GM20000 (cell line): ENCODE measurements at places on chromosomes 7 and 10.

- no peak for DNase-seq
These were observed 194.0 kb downstream of the DOCK4 start for GRCh38 chr7:112012242-112012641.

GRCh38 chr7:101330011-101330484, 8.4 kb upstream of the IFT22 start:
- no peak for DNase-seq

- DNase-seq = no peak
These were observed 159.2 kb downstream of the KCNMA1 start for GRCh38 chr10:77478247-77478961.

GRCh38 chr10:128072046-128072445, 54.2 kb downstream of the MKI67 start:
- DNase-seq = no peak

GRCh38 chr7:40580776-40581175, 446.0 kb downstream of the SUGCT start:
- no peak for DNase-seq

GRCh38 chr7:137667633-137668387, 179.0 kb downstream of the DGKI start:
- DNase-seq = no peak

GRCh38 chr10:63431962-63432797, 33.6 kb downstream of the JMJD1C start:
- no peak for DNase-seq

GRCh38 chr7:4641091-4641666, 40.9 kb upstream of the FOXK1 start:
- no peak for DNase-seq

DNA sequence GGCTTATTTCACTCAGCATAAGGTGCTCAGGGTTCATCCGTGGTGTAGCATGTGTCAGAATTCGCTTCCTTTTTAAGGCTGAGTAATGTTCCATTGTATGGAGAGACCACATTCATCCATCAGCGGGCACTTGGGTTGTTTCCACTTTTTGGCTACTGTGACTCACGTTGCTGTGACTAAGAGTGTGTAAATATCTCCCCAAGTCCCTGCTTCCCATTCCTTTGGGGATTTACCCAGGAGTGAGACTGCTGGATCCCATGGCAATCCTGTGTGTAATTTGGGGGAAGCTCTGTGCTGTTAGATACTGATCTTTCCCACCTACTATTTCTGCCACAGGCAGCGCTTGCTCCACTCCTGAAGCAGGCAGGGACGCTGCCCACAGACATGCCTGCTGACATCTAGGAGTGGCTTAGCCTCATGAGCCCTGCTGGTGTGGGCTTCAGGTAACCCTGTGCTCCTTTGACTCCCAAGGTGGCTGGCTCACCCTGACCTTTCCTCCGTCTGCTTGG, 346.0 kb downstream of the FRMD4A start:
- DNase-seq = no peak

GRCh38 chr7:24706211-24707170, 50.8 kb downstream of the GSDME start:
- no peak for DNase-seq

- DNase-seq = peak; percentile 58
These were observed 57.1 kb upstream of the KMT2E start for GRCh38 chr7:104956753-104957450.

DNA sequence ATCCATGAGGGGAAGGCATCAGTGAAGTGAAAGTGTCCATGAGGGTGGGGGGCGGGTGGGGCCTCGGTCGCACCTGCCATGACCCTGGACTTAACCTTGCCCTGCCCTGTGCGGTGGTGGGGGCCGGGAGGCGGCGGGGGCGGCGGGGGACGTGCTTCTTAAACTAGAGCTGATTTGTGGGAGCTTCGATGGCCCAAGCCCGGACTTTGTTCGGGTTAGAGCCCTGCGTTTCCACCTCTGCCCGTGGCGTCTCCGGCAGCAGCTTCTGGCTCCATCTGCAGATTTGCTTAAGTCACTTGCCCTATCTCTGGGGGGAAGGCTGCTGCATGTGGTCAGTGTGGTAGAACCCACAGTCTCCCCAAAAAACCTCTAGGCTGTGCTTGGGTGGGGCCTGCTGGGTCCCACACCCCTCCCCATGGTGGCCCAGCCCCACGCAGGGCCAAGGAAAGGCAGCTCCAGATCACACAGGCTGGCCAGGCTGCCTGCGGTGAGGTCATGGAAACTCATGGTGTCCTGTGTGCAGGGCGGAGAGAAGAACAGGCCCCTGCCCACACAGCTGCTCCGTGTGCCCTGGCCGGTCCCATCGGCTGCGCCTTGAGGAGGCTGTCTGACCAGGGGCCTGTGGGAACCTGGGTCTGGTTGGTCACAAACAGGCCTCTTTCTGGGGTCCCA, 93.2 kb downstream of the INPP5A start:
- DNase-seq = no peak

DNA sequence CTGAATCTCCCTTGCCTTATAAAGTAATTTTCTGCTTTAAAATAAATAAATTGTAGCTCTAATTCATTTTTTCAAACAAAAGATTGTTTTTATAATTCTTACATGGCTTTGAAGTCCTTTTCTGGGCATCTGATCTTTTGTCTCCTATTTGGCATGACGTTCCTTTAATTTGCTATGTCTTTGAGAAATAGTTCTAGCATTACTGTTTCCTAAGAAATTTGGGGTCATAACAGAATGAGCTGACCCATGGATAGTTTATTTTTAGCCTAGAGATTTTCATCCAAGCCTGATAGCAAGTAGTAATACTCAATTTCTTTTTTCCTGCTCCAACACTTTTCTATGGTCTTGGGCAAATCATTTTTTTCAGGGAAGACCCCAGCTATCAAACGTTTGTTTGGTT, 31.4 kb downstream of the CCDC71L start:
- DNase-seq = no peak

- DNase-seq = no peak
These were observed 80.5 kb downstream of the C10orf105 start for GRCh38 chr10:71638822-71639719.

- no peak for DNase-seq
These were observed 55.7 kb upstream of the AMPH start for GRCh38 chr7:38686888-38687287.

- DNase-seq = peak; percentile 83
These were observed 276.1 kb downstream of the DNAJB6 start for GRCh38 chr7:157612664-157613561.

DNA sequence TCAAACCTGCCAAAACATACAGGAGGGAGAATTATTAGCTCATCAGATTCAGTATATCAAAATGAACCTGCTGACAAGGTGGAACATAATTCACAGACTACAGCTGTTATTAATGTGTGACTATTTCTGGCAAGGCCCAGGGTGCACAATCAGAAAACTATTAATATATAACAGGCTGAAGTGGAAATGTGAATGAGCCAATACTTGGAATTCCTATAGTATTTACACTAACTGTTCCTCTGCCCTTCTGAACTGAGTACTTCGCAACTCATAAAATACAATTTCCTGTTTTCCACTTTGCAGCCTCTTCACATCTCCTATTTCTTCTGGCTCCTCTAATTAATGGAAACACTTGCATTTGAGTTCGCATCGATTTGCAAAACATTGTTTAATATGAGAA, 330.8 kb downstream of the DPP6 start:
- no peak for DNase-seq

DNA sequence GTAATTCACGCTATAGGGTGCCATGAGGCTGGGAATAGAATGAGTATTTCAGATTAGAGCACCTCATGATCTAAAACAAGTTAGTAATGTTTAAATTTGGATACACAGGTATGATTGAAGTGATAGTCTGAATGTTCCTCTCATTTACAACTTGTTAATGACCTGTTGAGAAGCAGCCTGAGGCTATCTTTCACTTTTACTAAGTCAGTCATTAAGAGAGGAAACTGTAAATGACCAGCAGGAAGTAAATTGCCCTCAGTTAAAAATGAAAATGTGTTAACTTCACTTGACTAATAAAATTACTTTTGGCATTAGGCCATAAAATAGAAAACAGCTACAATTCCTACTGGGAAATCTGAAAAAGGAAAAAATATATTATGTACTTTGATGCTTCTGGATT, 1042.0 kb downstream of the DNAJB9 start:
- DNase-seq = no peak

- DNase-seq = no peak
These were observed 23.1 kb downstream of the PAPOLB start for GRCh38 chr7:4838626-4839334.

DNA sequence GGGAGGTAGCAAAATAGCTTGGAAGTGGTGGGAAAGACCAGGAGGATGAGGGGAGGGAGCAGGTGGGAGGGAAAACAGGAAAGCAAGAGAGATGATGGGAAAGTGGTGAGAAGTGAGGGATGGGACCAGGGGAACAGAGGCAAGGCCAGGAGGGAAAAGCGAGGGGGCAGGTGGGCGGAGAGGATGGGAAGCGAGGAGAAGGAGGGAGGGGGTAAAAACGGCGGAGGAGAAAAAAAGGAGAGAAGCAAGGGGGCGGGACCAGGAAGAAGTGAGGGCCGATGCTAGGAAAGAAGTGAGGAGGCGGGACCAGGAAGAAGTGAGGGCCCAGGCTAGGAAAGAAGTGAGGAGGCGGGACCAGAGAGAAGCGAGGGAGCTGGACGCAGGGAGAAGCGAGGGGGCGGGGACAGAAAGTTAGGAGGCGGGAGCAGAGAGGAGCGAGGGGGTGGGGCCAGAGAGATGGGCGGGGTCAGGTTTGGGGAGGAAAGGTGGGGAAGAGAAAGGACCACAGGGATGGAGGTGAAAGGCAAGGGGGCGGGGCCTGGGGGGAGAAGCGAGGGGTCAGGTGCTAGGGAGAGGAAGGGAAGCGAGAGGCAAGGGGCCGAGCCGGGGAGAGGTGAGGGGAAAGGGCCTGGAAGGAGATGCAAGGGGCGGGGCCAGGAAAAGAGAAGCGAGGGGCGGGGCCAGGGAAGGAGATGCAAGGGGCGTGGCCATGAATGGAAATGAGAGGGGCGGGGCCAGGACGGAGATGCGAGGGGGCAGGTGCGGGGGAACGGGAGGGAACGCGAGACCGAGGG, 984 bp downstream of the SMURF1 start:
- peak; percentile 89 for DNase-seq

DNA sequence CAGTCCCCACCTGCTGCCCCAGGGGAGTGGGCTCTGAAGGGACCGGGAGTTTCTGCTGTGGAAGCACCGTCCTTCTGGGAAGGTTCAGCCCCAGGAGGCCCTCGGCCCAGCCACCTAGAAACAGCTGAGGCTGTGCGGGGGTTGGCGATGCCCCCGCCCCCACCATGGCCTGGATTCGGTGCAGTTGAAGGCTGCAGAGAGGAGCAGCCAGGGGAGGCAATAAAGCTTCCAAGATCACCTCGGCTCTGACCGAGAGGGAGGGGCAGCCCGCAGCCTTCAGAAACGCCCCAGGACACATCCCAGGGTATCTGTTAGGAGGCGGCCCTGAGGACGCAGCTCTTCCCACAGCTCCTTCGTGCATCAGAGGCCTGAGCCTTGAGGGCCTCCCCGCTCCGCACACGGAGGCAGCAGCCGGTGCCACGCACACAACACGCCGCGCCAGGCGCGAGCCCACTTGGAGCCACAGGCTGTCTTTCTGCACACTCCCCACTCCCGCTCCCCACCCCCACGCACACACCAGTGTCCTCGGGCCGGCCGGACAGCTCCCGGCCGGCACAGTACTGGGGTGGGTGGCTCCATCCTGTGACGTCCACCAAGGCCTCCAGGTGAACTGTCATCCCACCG, 1.6 kb downstream of the KNDC1 start:
- DNase-seq = no peak

- DNase-seq = peak; percentile 59
These were observed 7.0 kb upstream of the PDCD4 start for GRCh38 chr10:110864662-110865140.

DNA sequence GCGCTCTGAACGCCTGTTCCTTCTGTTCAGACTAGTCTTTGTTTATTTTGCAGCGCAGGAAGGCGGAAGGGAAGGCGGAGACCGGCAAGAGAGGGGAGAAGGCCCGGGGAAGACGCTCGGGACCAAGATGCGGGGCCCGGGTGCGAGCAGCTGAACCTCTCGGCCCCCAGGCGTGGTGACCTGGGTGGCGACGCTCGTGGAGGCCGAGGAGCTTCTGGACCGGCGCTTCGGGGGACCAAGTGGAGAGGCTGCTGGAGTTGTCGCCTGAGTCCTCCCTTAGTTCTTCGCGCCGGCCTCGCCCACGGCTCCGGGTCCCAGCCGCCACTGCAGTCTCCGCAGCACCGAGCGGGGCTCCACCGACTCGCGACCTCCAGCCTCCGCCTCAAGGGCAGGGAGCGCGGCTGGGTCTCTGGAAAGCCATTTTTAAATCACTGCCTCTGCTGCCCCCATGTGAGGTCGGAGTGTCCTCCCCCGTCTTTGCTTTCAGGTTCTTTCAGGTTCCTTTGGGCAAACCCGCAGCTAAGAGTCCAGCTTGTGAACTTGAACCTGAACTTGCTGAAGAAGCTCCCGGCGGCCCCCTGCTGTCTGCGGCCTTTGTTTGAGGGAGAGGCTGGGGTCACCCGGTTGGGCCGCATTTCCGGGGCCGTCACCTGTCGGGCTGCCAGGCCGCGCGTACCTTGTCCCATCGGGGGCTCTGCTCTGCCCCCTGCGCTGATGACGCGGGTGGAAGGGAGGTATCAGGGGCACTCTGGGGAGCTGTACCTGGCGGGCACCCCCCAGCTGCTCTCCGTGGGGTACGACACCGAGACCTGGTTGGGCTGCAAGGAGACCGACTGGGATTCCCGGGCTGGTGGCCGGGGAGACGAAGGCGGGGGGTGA, 136.0 kb downstream of the KIF20B start:
- DNase-seq = peak; percentile 59

- no peak for DNase-seq
These were observed 18.5 kb upstream of the FOXL3 start for GRCh38 chr7:271266-272107.

DNA sequence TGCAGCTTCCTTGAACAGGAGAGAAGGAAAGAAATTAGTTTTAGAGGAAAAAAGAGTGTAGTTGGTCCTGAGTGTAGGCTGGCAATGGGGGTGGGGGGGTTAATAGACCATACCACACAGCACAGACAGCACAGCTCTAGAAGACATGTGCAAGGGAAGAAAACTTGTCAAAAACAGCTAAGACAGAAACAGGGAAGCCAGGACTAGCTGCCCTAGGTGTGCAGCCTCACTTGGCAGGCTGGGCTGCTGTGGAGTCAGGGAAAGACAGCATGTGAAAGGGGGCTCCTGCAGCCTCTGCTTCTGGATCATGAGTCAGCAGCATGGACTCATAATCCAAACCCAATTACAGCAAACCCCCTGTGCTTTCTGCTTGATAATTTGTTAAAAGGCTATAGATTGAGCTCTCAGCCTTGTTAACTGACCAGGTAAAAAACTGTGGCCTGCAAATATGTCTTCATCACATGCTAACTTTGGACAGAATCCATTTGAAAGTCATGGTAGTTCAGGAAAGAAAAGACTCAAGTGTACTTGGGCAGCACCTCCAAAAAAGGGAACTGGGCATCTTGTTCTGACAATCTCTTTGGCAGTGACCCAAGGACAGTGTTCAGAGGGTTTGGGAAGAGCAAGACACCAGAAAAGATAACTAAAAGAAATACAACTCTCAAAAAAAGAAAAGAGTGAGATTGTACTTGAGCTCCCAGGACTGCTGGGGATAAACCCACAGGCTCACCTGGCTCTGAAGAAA, 142.2 kb upstream of the VWC2 start:
- DNase-seq = no peak

GRCh38 chr10:73407495-73407894, 6.4 kb downstream of the ANXA7 start:
- no peak for DNase-seq
